ENCODE measurements at places on chromosomes 1 and 21. TPM values are rescaled to one million over a fixed set of nuclear protein-coding genes. Genes with fewer than 3 reads are reported as not detected.

Gene TRIM17
- not detected for total RNA-seq

Gene CR1L
- not detected for total RNA-seq

Gene DCDC2B
- not detected for total RNA-seq

Gene HP1BP3
- total RNA-seq = 121 TPM

Gene KLHDC7A
- total RNA-seq = 1.1 TPM

Measured in A549 treated with dexamethasone at 1 μM for 4 hours (cell line).